Activated CD4-positive, alpha-beta T cell treated with anti-CD3 and anti-CD28 coated beads for 4 hours (primary cell): ENCODE measurements at places on chromosomes 5 and 9.

DNA sequence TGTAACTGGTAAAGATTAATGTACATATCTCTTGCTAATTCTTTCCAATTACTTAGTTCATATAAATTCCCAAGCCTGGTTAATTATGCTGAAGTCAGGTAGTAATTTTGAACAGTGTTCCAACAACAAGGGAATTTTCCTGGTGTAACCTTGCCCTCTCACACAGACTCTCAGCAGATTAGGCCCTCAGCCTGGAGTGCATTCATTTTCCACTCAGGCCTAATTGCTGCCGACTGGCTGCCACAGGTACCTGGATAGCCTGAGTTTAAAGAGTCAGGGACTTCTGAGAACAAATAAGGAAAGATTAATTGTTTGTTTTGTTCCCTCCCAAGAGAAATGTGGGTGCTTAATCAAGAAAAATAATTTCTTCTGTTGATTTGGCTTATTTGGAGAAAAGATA is 71.4 kb downstream of the PPIC start:
- DNase-seq, result no peak

GRCh38 chr9:108588246-108588645 is 267.5 kb downstream of the ACTL7B start:
- no peak for DNase-seq

- no peak for DNase-seq
Observed at GRCh38 chr5:68522863-68523262, 307.3 kb downstream of the PIK3R1 start.

DNA sequence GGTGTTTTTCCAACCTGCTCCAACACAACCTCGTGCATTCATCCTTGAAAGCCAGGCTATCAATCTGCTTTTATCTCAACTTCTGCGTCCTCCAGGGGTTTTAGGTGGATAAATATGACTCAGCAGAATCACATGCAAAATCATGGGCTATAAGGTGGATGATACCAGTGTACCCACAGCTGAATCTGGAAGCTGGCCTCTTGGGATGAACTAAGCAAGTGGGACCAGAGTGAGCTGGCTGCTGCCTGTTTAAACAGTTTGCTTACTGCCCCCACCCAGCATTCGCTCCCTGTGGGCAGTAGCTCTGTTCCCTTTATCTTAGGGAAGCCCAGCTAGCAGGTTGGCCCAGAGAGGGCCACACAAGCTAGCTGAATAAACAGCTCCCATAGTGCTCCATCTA is 194.0 kb downstream of the CRB2 start:
- no peak for DNase-seq

- DNase-seq, result no peak
Observed at GRCh38 chr9:72509635-72510034, 11.8 kb upstream of the TMC1 start.

DNA sequence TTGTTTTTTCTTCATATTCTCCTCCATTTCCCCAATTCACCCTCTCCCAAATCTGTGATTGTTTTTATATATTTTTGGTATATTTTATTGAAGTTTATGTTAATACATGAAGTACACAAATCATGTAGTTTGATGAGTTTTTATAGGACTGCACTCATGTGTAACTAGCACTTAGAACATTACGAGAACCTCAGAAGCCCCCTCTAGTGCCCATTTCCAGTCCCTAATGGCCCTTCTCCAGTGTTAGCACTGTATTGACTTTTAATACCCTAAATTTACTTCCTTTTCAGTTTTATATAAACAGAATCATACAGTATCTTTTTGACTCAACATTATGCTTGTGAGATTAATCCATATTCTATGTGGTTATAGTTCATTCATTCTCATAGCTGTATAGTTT is 18.5 kb upstream of the FKTN start:
- no peak for DNase-seq

DNA sequence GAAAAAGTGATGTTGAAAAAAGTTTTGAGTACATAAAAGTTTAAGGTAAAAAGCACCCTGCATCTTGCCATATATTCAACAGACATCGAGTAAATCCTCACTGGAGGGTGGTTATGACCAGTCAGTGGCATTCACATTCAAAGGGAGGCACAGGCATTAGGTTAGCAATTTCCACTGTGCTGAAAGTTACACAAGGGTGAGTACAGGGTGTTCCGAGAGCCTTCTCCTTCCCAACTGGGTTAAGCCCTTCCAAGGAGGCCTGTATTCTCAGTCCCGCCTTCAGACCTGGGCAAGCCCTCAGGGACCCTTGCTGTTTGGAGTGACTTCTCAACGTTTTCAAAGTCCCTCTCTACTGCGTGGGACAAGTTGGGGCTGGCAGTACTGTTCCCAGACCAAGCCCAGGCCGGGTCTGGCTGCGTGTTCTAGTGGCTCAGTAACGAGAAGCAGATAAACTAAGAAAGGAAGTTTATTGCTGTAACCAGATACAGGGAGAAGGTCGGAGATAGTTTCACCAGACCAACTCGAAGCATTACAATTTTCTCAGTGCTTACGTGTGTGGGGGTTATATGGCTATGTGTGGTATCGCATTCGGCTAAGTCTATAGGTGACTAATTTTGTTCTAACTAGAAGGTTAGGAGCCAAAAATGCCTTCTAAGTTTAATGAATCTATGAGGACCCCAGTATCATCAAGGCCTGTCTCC is 13.0 kb upstream of the SETX start:
- no peak for DNase-seq

DNA sequence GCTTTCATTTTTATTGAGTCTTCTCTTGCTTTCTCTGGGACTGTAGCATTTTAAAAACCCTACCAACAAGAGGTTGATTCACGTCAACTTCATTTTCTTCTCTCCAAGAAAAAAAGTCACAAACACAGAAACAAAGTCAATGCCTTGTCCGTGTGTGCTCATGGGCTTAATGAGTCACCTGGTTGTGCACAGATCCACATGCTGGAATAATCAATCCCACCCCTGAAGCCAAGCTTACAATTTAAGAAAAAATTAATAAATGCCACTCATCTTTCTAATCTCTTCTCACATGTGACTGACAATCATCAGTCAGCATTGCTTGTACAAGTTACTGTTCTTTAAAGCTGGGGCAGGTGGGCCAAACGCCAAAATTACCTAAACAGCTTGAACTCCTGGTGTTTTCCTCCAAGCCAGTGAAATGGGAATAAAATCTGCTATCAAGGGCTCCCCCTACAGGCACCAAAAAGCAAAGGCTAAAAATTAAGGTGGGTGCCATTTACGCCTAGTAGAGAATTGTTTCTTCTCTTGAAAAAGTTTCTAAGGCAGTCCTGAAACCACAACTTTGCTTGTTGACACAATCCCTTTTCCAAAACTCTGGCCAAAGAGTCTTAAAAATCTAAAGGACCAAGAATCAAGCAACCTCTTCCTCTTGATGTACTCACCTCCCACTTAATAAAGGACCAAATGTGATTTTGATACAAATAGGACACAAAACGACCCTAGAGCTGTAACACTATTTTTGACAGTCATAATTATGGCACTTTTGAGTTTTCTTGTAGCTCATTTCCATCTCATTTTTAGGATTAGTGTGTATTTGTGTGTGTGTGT is 21.3 kb downstream of the TRMO start:
- no peak for DNase-seq

DNA sequence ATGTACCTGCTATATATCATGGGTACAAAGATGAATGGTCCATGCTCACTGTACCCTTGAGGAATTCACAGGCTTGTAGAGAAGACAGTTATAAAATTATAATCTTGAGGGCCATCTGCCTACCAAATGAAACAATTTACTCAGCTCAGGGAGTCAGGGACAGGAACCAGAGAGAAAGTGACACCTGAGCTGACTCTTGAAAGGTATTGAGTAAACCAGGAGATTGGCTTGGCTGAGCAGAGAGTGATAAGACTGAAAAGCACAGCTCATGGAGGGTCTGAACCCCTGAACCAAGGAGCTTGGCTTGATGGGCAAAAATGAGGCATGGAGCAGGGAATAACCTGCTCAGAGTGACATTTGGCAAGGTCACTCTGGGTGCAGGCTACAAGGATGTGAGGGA is 147.3 kb downstream of the FAM114A2 start:
- DNase-seq, result no peak

GRCh38 chr9:129131300-129132145 is 20.3 kb downstream of the PTPA start:
- DNase-seq, result peak; percentile 77

- no peak for DNase-seq
Observed at GRCh38 chr9:77305622-77306400, 128.5 kb downstream of the VPS13A start.

GRCh38 chr5:57117596-57117995 is 56.3 kb upstream of the GPBP1 start:
- peak; percentile 56 for DNase-seq

- no peak for DNase-seq
Observed at GRCh38 chr5:44807269-44807668, 1.5 kb upstream of the MRPS30 start.

GRCh38 chr9:116181853-116182610 is 28.4 kb downstream of the PAPPA start:
- no peak for DNase-seq

GRCh38 chr9:93028448-93029006 is 30.0 kb upstream of the SUSD3 start:
- peak; percentile 53 for DNase-seq

DNA sequence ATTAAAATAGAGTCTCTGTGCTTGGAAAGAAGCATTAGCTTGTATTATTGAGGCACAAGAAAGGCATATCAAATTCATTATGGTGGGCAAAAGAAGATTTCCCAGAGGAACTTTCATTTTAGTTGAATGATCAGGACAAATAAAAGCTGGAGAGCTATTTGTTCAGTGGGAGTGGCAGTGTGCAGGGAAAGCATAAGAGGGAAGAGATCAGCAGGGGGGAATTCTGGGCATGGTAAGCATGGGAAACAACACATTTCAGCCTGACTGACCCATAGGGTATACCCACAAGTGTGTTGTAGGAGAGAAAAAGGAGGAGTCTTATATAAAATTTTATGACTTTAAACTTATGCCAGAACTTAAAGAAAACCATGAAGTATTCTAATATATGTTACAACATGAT is 167.7 kb upstream of the RASA1 start:
- DNase-seq, result no peak

GRCh38 chr5:107831612-107832395 is 161.1 kb upstream of the EFNA5 start:
- DNase-seq, result no peak

DNA sequence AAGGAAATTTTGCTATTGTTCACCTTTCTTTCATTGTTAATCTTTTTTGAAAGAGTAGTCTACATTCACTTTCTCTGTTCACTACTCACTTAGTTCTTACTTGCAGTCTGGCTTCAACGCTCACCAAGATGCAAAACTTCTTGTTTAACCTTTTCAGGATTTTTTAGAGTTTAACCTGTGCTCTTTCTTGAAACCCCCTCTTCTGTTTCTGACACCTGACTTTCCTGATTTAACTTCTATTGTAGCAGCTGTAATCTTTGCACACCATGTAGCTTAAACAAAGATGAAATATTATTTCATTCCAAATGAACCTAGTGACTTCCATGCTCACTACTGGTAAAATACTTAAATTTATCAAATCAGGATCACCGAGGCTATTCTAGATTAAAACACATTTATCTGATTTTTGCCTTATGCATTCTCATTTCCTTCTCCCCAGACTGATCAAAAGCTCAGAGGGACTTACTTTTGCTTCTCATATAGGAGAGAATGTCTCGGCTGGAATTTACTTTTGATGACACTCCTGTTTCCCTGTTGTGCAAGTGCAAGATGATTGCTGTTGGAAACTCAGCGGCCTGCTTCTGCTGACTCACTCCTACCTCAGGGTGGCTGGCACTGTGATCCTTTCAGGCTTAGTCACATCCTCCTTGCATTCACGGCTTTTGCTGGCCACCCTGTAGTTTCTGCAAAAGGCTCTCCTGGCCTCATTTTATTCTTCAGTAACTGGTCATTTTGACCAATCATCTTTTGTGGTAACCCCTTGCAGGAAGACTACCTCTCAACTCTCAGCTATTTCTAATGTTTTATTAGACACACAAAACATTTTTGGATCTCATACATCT is 109.3 kb upstream of the IFNE start:
- peak; percentile 52 for DNase-seq

DNA sequence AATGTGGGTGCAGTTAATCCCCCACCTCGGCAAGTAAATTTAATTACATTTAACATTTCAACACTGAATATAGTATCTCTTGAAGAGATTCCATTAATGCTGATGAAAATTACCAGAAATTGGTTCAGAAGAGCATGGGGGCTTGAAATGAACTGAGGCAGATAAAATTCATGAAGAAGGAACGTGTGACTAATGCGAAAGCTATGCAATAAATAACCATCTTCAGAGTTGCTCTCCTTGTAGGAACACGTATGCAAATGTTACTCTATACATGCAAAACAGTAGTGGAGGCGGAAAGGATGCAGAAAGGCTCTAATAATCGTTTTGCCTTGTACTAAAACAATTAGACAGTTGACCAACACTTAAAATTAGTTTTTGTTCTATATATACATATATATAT is 320.2 kb downstream of the CTNND2 start:
- DNase-seq, result no peak

DNA sequence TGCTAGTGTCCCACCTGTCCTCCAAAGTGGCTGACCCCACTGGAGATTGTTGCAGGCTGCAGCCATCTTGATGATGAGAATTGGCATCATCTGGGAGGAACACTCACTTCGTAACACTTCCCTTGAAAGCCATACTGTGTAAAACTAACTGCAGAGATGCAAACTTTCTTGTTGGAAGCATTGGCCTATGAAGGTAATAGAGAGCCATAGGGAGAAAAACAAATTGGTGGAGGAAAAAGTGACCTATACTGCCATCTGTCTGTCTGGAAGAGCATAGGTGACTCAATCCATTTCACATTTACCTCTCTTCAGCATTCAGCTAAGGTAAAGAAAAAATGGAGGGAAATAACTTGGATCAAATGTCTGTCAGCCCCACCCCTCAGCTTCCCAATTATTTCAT is 473.4 kb downstream of the NTRK2 start:
- no peak for DNase-seq

GRCh38 chr9:110864011-110864410 is 174.3 kb downstream of the LPAR1 start:
- DNase-seq, result no peak

GRCh38 chr9:123484130-123484529 is 128.1 kb downstream of the CRB2 start:
- no peak for DNase-seq

- DNase-seq, result no peak
Observed at GRCh38 chr5:150111122-150111521, 24.8 kb upstream of the CSF1R start.

DNA sequence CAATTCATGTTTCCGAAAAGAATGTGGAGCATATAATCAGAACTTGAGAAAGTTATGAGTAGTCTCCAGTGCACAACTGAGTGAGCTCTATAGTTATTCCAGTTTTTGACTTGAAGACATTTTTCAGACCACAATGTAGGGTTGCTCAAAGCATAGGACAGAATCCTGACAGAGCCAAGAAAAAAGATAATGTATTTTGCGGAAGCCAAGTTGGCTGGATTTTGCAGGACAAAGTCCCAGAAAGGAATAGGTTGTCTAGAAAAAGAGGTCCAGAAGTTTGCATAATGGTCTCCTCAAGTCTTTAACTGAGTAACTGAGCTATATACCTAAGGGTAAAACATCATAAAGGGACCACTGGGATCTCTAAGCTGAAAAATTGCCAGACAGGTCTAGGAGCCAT is 1028.0 kb downstream of the TAF11L14 start:
- no peak for DNase-seq
